Stimulated activated CD4-positive, alpha-beta T cell treated with anti-CD3 and anti-CD28 coated beads, Interleukin-12 subunit alpha, Interleukin-12 subunit beta, amount 100 ng/mL, for 4 hours (primary cell): ENCODE measurements at places on chromosomes 4 and X.

GRCh38 chr4:147834480-147834879, 102.6 kb downstream of the ARHGAP10 start:
- no peak for DNase-seq

DNA sequence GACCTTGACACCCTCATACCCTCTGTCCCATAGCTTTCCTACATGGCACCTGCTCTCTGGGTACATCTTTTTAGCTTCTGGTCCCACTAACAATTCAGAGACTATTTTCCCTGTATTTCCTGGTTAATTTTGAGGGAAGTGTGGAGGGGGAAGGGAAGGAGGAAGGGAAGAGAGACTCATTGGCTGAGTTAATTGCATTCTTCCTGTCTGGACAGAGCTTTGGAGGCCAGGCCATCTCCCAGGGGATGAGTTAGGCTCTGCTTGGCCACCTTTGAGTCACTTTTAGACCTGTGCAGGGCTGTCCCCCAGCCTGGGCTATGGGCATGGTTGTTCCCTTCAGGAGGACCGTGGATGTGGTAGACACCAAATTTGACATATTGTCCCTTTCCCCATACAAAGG, 167.9 kb upstream of the PGRMC2 start:
- no peak for DNase-seq

- DNase-seq = no peak
Observed at GRCh38 chr4:75180790-75181776, 248.2 kb downstream of the PARM1 start.

- no peak for DNase-seq
Observed at GRCh38 chrX:17361620-17362019, 13.4 kb upstream of the NHS start.

DNA sequence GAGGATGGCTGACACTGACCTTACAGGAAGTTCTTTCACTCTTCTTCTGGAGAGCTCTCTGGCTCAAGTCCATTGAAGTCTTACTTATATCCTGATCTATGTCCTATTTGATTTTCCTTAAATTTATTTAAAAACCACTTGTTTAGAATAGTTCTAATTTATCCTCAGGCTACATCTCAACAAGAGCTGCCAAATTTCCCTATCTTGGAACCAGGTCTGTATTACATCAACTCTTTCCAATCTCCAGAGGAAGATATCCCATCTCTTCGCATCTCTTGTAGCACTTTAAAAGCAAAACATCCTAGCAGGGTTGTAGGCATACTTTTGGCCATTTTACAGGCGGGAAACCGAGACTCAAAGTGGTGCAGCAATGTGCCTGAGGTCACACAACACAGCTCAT, 290.5 kb upstream of the TEX13C start:
- no peak for DNase-seq
